Foreskin keratinocyte (primary cell): ENCODE measurements at places on chromosomes 3 and 15. TPM values are rescaled to one million over a fixed set of nuclear protein-coding genes. Genes with fewer than 3 reads are reported as not detected.
A peak's percentile ranks its signal among the peaks of the same experiment; 100 is the strongest.

DCBLD2 gene
- total RNA-seq, result 397 and 472 TPM in 2 replicates

LDHAL6B gene
- total RNA-seq, result not detected in 2 replicates

SEMA5B gene
- not detected in 2 replicates for total RNA-seq

SMAD6 gene
- 0.10 TPM in 1 of 2 replicates, not detected in the other for total RNA-seq

SLC51B gene
- not detected in 2 replicates for total RNA-seq

IMPG2 gene
- 0.03 and 0.04 TPM in 2 replicates for total RNA-seq

TRIM59 gene
- 24.7 and 25.3 TPM in 2 replicates for total RNA-seq

HTR3E gene
- total RNA-seq, result not detected in 2 replicates

PROS1 gene
- total RNA-seq, result 1.9 and 2.8 TPM in 2 replicates

GRCh38 chr3:159417761-159418160 is 570.9 kb upstream of the IL12A start:
- DNase-seq, result peak; percentile 17

GRCh38 chr3:177353140-177353539 is 155.9 kb upstream of the TBL1XR1 start:
- no peak for DNase-seq

DNA sequence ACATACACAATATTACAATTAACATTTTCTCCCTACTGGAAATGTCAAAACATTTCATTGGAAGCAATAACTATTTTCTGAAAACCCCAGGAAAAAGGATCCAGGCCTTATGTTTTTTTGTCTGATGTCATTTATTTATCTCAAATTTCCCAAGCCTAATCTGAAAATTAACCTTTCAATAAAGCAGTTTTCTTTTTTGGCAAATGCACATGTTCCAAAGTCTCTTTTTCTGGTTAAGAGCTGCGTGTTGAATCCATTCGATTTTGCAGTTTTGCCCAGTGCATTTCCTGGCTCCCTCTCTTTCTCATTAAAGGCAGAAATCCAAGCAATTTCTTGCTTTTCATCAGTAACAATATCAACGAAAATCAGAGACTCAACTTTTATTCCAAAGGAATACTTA is 222.3 kb downstream of the NR1D2 start:
- DNase-seq, result no peak

DNA sequence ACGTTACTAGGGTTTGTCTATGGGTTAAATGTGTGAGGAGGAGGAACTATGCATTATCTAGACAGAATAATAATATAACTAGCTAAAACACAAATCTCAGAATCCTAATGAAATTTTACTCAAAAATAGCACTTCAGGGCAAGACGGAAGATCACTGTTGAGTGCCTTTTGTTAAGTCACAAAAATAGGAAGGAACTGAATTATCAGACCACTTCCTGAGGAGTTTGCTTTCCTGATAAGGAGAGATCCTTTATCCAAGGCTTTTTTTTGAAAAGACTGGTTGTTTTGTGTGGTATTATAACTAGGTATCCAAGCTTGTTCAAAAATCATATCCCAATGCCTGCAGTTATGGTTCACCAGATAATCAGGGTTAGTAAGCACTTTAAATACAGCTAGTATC is 34.6 kb downstream of the NR2E3 start:
- no peak for DNase-seq

- peak; percentile 92 for DNase-seq
Measured at GRCh38 chr3:190585805-190586630, 72.1 kb downstream of the IL1RAP start.

- no peak for DNase-seq
Measured at GRCh38 chr3:13822871-13823585, 56.8 kb downstream of the WNT7A start.

DNA sequence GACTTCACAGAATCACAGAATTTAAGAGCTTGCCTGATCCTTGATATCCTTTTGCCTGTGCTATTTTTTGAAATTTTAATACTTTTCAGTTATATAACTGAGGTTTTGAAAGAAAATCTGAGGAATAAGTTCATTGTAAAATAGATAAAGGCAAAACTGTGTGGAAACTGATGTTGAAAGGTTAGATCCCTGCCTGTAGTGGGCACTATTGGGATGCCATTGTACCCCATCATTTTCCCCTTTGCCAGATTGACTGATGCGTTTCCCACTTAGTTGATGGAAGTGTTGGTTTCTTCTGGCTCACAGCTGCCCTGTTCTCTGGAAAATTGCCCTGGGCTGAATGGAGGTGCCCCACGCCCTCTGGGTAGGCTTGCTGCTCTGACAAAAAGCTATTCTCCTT is 387.9 kb downstream of the RBMS3 start:
- DNase-seq, result no peak

GRCh38 chr3:55662683-55663082 is 175.6 kb upstream of the WNT5A start:
- peak; percentile 52 for DNase-seq

GRCh38 chr3:37287776-37288175 is 113.4 kb upstream of the LRRFIP2 start:
- DNase-seq, result peak; percentile 61

DNA sequence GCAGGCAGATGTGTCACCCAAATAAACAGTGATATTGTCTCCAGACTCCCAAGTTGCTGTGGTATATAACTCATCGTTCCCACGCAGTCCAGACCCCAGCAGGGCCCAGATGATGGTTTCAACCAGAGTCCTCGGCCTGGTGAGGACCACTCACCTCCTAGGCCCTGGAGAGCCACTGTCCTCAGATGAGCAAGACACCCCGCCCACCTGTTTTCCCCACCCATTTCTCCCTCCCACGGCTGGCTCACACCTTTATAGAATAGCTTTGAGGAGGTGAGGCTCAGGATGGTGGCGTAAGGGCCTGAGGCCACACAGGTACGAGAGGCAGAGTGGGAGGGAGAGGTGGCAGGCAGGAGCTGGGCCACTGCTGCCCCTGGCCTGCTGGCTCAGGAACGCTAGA is 7.5 kb downstream of the MESP1 start:
- no peak for DNase-seq

GRCh38 chr3:4522947-4523346 is 29.8 kb downstream of the ITPR1 start:
- no peak for DNase-seq

DNA sequence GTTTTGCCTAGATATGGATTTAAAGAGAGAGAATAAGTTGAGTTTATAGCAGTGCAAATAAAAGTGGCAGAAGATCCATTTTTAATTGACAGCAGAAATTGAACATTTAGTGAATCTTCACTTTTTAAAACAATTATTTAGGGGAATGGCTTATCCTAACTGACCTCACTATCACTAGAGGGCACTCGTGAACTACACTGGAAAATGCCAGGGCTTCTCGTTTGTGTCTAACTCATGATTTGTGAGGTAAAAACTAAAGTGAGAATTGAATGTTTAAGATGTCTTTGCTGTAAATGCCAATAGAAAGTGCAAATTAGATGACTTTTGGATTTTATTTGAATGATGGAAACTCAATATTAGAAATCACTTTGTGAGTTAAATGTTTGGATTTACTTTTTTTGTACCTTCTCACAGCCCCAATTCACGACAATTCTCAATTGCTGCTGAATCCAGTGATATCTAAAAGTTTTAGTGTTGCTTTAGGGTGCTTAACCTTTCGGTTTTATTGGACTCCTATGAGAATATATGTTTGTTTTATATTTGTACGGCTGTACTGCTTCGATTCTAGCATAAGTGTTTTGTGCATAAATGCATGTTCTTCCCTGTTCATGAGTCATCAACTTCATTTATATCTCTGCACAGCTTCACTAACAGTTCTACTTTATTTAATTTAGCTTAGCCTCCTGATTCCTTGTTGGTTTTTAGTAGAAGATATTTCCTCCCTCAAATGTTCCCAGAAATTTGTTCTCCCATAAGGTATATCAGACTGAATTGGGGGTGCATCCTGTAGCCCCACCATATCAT is 462.1 kb downstream of the MFSD1 start:
- peak; percentile 10 for DNase-seq

- peak; percentile 18 for DNase-seq
Measured at GRCh38 chr3:101069901-101070798, 76.9 kb upstream of the ABI3BP start.

DNA sequence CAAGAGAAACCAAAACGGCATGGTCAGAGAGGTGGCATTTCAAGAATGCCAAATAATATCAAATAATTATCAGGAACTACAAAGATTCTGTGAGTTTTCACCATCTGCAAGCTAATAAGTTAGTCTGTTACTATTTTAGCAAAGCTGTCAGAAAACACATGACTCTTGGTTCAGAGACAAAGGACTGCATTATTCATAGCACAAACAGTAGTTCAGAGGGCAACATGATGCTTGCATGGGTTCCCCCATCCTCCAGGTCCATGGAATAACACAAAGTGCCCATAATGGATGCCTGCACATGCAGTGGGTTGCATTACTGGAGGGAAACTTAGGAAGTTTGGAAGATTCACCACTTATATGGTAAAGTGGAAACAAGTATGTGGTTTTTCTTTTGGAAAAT is 228.8 kb upstream of the ALCAM start:
- DNase-seq, result no peak

DNA sequence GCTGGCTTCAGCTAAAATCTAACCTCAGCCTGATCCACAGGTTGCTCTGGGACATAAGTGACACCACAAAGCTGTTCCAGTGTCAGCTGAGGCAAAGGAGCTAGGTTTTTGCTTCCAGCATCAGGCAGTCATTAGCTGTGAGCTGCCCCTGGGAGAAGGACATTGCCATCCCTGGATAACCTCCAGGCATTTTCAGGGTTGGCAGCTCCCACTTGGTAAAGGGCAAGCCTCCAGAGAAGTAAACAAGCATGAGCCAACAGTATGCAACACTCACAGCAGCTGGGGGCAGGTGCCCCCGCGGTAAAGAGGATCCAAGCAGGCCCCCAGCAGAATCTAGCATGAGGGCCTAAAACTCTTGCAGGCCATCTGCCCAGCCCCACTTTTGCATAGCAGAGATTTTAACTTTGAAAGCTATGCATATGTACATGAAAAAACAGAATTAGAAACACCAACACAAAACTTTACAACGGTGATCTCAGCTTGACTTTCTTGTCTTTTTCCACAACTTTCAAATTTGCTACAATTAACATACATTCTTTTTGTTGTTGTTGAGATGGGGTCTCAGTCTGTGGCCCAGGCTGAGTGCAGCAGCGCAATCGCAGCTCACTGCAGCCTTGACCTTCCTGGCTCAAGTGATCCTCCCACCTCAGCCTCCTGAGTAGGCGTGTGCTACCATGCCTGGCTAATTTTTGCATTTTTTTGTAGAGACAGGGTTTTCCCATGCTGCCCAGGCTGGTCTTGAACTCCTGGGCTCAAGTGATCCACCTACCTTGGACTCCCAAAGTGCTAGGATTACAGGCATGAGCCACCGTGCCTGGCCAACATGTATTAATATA is 83.8 kb upstream of the TPM1 start:
- no peak for DNase-seq

DNA sequence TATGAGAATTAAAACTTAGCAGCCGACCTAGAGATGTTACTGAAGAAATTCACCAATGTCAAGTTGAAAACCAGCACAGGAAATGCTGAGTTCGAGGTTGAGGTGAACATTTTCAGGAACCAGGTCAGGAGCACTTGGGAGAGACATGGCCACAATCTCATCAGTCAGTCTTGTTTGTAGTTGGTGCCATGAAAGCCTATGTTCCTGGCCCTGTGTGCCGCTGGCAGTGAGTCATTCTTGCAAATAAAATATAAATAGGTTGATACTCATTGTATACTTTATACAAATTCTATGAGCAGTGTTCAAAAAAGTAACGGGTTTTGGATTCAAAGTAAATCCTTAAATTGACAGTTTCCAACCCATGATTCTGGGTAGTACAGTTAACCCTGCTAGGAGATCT is 1.5 kb upstream of the FSIP1 start:
- DNase-seq, result no peak

GRCh38 chr3:66017591-66017990 is 21.1 kb downstream of the MAGI1 start:
- no peak for DNase-seq

- DNase-seq, result no peak
Measured at GRCh38 chr15:51240066-51240465, 98.3 kb downstream of the CYP19A1 start.

- no peak for DNase-seq
Measured at GRCh38 chr3:60461267-60461666, 790.0 kb downstream of the FHIT start.

DNA sequence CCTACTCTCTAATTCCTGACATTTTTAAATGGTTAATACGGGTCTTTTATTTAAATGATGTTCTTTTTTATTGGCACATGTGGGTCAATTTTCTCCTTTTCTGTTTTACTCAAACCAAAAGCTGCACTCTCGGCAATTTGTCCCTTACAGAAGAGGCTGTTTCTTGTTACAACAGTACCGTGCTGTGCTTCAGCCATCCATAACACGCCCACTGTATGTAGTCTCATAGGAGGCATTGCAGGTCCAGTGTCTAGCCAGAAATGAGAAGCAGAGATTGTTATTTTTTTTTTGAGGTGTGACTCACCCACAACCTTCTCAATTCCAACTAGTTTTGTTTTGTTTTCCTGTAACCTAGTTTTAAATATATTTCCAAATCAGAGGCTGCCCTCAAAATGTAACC is 164.6 kb downstream of the GMNC start:
- peak; percentile 33 for DNase-seq

DNA sequence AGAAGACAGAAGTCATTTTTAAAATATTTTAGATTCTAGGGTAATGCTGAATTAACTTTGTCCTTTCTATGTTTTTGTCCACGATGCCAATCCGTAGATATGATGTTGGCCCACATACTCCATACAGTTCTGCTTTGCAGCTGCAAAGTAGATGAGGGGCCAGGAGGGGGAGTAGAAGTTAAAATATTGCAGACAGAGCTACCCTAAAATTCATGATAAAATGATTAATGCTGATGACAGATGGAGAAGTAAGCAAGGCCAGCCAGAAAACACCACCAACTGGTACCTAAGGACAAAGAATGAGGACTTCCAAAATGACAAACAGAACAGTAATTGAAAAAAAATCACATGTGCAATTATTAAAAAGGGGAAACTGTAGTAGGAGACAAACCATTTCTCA is 756.6 kb upstream of the ARPP21 start:
- no peak for DNase-seq

- DNase-seq, result peak; percentile 99
Measured at GRCh38 chr15:93837450-93837849, 393.9 kb upstream of the MCTP2 start.

DNA sequence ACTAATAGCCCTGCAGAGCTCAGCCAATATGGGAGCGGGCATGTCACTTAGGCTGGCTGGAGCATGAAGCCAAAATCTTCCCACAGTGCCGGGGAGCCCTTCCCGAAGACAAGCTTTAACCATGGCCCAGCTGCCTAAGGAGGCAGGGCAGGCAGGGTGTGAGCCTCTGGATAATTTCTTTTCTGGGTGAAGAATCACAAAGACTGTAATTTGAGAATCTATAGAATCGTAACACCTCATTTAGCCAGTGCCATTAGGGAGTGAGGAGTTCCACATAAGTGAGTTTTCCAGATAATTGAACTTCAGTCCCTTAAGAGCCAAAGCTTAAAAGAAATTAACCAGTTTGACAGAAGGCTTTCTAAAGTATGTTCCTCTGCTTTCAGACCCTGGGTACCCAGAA is 40.2 kb upstream of the TLE3 start:
- no peak for DNase-seq
